GM04504 (cell line): ENCODE measurements at places on chromosomes 5 and 9.

DNA sequence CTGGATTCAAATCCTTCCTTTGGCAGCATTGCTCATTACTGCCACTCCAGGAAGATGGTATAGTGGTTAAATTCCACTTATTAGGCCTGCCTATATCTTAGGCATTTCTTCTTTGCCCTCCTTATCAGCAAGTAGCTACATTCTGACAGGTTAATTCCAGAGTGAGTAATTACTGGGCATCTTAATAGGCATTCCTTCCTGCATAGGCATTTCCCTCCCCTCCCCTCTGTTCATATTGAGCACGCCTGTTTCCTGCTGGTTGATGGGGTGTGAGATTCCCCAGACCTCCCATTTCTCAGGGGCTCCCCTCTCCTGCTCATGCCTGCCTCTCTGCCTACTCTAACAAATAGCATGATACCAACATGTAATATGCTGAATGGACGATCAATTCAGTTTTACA, 305.9 kb downstream of the CYLC2 start:
- no peak for DNase-seq

DNA sequence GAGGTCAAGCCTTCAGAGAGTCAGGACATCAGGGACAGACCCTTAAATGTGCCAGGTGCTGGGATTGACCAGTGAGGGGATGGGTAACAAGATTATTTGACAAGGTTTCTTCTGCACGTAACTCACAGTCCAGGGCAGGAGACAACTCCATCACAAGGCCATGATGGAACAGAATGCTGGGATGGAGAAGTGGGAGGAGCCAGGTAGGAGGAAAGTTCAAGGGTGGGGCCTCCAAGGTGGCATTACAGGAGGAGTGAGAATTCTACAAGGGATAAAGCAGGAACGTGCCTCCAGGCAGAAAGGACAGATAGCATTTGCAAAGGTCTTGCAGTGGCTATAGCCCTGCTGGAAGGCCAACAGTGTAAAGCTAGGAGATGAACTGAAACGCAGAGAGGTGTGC, 102.2 kb downstream of the FGF18 start:
- DNase-seq, result no peak

DNA sequence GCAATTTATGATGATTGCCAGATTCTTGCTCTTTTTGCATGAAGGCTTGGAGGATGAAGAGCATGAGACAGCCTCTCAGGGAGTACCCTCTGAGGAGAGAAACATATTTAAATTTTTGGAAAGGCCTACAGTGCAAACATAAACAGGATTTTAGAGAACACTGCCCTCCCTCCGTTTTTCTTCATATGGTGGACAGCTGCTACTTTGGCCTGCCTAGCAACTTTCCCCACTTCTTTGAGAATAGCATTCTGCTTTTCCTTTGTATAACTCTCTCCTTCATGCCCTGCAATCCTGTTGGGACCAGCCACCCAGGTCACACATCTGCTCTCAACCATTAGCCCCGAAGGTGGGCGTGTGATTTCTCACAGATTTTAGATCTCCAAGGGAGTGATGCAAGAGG, 20.5 kb upstream of the TXN start:
- no peak for DNase-seq

GRCh38 chr5:179273073-179273435, 72.2 kb downstream of the ADAMTS2 start:
- no peak for DNase-seq

DNA sequence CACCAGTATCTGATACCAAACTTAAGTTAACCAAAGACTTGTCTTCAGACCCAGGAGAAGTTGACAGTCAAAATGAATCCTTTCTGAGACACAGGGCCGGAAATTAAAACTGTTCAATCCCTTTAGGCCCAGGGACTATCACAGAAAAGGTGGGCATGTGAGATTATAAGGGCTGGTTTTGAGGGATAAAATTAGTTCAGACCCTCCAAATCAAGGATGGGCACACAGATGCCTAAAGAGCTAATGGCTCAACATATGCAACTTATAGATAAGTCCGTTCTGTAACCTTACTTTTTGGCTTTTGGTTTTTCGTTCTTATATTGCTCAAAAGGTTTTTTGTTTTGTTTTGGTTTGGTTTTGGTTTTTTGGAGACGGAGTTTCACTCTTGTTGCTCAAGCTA, 129.6 kb upstream of the ABCA1 start:
- DNase-seq, result no peak

DNA sequence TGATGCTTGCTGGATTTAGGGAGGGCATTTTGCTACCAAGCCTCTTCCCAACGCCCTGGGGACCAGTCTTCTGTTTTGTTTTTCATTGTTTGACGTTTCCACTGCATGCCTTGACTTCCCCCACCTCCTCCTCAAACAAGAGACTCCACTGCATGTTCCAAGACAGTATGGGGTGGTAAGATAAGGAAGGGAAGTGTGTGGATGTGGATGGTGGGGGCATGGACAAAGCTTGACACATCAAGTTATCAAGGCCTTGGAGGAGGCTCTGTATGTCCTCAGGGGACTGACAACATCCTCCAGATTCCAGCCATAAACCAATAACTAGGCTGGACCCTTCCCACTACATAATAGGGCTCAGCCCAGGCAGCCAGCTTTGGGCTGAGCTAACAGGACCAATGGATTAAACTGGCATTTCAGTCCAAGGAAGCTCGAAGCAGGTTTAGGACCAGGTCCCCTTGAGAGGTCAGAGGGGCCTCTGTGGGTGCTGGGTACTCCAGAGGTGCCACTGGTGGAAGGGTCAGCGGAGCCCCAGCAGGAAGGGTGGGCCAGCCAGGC, 23.0 kb downstream of the PCDHGC5 start:
- DNase-seq, result no peak

GRCh38 chr5:54632131-54632701, 114.7 kb downstream of the SNX18 start:
- no peak for DNase-seq
